Activated T-helper 2 cell treated with anti-CD3 and anti-CD28 coated beads, Interferon-gamma antibody, Interleukin-2, Interleukin-4, amounts not matched to agents 10 μg/mL and 5 μg/mL and 100 μg/mL, durations not matched to agents 14 hours and 24 hours and 36 hours (primary cell): ENCODE measurements at places on chromosomes 6 and 20. TPM values are rescaled to one million over a fixed set of nuclear protein-coding genes. Genes with fewer than 3 reads are reported as not detected.

DEK gene
- total RNA-seq = 182 and 198 TPM in 2 replicates

OTOR gene
- not detected in 2 replicates for total RNA-seq

HEY2 gene
- total RNA-seq = not detected in 2 replicates

SCP2D1 gene
- total RNA-seq = not detected in 2 replicates

PERP gene
- total RNA-seq = 6.4 and 7.0 TPM in 2 replicates

POU5F1 gene
- not detected in 2 replicates for total RNA-seq

REM1 gene
- not detected in 2 replicates for total RNA-seq

BNIP5 gene
- not detected in 2 replicates for total RNA-seq

TMEM200A gene
- 1.1 and 1.3 TPM in 2 replicates for total RNA-seq

APOBEC2 gene
- total RNA-seq = not detected in 2 replicates

DNA sequence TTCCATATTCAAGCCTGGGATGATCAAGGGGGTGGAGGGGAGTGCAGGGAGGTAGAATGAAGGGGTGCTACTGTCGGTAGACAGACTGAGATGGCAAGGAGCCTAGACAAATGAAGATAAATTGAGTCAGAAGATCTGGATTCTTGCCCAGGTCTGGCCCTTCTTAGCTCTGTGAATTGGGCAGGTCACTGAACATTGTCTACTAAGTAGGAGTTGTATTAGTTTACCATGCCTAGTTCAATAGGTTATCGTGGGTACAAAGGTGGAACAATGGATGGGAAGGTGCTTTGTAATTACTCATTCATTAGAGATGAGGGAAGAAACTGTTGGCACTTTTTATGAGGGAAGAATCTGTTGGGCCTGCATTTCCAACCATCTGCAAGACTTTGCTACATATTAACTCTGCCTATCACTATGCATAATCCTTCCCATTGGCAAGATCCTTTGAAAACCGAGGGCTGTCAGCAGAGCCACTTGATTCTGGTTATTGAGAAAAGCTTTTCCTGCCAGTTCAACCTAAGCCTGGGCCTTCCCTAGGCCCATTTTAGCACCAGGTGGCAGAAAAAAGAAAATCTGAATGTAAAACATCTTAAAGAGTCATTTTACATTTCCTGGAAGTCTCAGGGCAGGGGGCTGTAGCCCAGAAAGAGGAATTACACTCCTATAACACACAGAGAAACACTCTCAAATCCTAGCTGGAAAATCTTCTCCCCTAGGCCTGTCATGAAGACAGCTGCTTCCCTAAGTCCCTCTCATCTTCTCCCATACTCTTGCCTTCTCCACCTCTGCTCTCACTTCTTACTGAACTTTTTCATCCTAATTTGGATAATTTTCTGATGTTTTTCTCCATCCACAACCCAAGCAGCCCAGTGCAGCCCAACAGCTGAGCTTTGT, 103.5 kb downstream of the CD24 start:
- no peak for DNase-seq

DNA sequence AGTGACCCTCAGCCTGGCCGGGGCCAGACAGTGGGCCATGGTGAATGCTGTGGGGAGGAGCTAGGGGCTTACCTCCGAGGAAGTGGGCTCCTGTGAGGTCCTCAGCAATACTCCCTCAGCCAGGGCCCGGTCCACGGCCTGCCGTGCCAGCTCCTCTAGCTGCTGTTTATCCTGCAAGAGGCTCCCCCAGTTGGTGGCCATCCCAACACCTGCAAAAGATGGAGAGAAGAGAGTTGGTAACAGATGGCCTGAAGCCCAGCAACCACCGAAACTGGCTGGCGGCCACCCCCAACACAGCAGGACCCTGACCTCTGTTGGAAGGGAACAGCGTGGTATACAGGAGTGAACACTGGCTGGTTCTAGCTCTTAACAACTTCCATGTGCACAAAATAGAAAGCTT, 4.0 kb downstream of the GSS start:
- no peak for DNase-seq

DNA sequence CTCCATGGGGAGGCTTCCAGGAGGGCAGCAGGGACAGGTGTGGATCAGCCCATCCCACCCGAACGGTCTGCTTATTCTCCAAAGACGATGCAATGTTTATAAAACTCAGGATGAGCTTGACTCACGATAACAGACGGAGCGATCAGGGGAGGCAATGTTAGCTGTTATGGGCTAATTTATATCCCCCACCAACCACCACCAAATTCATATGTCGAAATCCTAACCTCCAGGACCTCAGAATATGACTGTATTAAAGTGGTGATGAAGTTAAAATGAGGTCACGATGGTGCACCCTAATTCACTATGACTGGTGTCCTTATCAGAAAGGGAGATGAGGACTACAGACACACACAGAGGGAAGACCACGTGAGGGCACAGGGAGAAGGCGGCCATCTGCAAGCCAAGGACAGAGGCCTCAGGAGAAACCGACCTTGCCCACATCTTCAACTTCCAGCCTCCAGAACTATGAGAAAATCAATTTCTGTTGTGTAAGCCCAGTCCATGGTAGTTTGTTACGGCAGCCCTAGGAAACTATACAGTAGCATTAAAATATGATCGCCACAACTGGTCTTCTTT, 7.0 kb downstream of the ADTRP start:
- DNase-seq = no peak

GRCh38 chr6:7145885-7146828, 38.4 kb downstream of the RREB1 start:
- no peak for DNase-seq

DNA sequence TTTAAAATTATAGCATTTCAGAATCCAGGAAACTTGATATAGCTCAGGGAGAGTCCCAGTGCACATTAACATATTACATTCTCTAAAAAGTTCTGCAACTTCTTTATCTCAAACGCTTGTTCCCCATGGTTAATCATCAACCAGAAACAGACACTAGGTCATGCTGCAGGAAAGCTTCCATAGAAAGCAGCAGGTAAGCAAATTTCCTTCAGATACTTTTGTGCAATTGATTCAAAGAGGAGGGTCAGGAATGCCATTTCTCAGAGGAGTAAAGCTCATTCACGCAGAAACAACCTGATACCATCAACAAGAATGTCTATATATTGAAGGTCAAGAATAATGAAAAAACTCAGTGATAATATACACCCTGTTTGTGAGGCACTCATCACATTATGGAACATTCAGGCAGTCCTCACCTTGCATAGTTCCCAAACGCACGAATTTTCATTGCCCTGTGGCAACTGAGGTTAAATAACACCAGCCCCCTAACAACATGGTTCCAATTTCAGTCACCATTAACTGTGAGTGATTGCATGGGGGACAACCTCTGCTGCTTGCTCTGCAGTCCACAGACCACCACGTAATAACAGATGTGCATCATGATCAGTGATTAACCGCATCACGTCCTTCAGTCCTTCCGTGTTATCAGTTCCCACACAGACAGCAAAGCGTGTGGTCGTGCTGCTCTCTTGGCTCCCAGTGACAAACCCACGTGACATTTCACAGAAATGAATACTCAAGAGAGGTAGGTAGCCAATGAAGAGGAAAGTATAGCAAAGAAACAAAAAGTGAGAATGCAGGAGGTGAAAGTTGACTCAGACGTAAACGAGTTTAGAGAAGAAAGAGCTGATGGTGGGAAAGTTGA, 95.7 kb downstream of the LY86 start:
- DNase-seq = peak; percentile 37

- DNase-seq = no peak
These were observed 210.5 kb downstream of the MOXD1 start for GRCh38 chr6:132190815-132191175.

GRCh38 chr20:24630486-24631172, 161.2 kb downstream of the SYNDIG1 start:
- no peak for DNase-seq

- DNase-seq = no peak
These were observed 4.0 kb downstream of the FUCA2 start for GRCh38 chr6:143507358-143508145.

GRCh38 chr6:48084201-48084600, 26.8 kb downstream of the PTCHD4 start:
- no peak for DNase-seq

DNA sequence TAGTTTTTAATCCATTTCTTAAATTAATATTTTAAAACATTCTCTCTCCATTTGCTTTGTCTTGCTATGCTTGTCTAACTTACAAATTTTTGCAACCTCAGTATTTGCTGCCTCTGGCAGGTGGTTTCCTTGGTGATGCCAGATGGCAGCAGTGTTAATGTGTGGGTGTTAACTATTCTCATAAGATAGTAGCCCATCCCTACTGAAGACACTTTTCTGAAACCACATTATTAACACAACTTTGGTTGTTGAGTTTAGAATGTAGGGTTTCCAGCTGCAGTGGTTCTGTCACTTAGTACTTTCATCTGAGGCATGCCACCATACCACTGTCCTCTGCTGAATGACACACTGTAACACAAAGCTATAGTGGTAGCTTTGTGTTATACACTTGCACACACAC, 75.1 kb downstream of the MYO6 start:
- DNase-seq = no peak

DNA sequence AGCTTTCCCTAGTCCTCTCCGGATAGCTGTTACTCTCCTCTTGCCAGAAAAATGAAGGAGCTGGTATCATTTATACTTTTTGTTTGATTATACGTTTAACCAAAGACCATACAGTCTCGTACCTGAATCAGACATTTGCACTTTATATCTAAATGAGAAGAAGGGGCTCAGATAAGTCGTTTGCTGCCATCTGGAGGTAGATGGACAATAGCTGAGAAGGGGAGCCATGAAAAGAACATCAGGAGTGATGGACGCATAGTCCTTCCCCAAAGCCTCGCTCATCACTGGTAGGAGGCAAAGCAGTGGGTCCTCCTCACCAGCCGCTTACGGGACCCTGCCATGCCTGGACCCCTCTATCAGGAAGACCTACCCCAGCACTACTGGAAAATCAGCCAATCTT, 45.4 kb downstream of the RPF2 start:
- no peak for DNase-seq

GRCh38 chr6:140669321-140669720, 1294.9 kb upstream of the CITED2 start:
- DNase-seq = no peak

DNA sequence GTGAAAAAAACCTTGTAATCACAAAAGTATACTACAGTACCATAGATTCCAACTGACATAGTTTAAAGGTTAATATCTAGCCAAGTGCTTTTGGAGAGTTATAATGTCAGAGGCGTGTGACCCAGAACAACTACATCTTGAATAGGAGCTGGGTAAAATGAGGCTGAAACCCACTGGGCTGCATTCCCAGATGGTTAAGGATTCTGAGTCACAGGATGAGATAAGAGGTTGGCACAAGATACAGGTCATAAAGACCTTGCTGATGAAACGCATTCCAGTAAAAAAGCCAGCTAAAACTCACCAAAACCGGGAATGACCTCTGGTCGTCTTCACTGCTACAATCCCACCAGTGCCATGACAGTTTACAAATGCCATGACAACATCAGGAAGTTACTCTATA, 22.4 kb upstream of the KIAA0408 start:
- DNase-seq = no peak

DNA sequence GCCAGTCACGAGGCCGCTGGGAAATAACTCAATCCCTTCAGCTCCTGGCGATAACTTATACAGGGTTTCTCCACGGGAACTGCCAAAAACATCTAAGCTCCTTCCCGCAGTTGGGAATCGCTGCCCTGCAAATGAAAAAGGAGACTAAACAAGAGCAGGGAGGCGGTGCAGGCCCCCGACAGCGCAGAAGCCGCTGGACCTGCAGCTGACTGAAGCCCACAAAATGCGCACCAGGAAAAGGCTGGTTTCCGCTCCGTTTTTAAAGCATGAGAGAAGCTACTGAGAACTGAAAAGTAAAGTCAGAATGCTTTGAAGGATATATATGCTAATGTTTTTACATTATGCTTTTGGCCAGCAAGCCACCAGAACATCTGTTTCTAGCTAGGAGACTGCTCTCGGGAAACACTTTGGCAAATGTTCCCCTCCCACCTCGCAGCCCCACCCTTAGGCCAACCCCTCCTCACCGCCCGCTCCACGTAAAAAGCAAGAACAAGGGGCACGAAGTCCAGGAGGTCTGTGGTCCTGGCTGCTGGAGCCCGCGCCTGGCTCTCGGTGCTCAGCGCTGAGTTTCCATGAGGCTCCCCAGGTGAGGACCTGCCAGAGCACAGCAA, 90.5 kb downstream of the SOD2 start:
- no peak for DNase-seq

- no peak for DNase-seq
These were observed 76.1 kb downstream of the PRKN start for GRCh38 chr6:162651505-162651904.

DNA sequence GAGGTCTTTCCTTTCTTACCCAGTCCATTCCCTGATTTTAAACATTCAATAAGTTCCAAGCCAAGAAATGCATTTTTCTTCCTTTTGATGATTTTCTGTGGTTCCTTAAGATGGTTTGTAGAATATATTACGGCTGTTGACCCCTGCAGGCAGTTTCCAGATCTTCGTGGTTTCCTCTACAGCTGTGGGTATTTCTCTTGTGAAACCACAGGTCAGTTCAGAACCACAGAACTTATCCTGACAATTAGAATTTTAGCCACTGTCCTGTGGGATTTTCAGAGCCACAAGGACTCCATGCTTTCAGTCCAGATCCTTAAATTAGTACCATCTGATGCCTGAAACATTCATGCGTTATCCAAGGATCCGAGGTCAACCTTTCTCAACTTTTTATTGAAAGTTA, 29.7 kb upstream of the EXOC2 start:
- DNase-seq = no peak
